H4 (cell line): ENCODE measurements at places on chromosomes 5 and 9. TPM values are rescaled to one million over a fixed set of nuclear protein-coding genes. Genes with fewer than 3 reads are reported as not detected.

GRCh38 chr9:19411316-19411715 is 2.5 kb downstream of the ACER2 start:
- no peak for DNase-seq

DNA sequence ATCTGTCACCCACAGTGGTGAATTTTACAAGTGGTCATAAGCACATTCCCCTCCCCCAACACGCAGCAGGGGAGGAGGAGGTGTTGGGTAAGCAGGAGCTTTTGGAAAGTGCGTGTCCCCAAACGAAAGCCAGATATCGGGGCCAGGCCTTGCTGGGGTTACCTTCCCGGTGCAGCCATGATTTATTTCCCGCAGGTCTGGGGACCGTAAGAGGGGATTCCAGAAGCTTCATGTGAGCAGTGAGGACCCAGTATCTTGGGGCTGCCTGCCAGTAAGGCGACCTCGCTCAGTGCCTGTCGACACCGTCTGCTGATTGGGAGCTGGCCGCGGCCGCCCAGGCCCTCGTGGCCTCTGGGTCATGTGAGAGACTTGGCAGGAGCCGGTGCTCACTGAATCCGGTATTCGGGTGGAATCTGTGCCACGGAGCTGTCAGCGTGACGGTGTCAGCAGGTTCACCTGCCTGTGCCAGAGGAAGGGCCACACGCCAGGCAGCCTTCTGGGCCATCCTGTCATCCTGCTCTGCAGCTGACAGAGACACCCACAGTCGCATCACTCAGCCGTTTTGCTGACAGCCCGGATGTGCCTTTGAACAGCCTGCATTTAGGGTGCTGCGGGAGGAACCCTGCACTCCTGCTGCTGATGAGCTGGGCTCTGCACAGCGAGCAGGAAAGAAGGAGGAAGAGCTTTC is 37.3 kb downstream of the SEC61B start:
- DNase-seq: no peak

- no peak for DNase-seq
Measured at GRCh38 chr9:84866396-84867175, 197.1 kb downstream of the NTRK2 start.

The FYB1 gene
- 0.04 and 0.17 TPM in 2 replicates for total RNA-seq

GRCh38 chr5:156477196-156477595 is 150.2 kb downstream of the SGCD start:
- DNase-seq: no peak

DNA sequence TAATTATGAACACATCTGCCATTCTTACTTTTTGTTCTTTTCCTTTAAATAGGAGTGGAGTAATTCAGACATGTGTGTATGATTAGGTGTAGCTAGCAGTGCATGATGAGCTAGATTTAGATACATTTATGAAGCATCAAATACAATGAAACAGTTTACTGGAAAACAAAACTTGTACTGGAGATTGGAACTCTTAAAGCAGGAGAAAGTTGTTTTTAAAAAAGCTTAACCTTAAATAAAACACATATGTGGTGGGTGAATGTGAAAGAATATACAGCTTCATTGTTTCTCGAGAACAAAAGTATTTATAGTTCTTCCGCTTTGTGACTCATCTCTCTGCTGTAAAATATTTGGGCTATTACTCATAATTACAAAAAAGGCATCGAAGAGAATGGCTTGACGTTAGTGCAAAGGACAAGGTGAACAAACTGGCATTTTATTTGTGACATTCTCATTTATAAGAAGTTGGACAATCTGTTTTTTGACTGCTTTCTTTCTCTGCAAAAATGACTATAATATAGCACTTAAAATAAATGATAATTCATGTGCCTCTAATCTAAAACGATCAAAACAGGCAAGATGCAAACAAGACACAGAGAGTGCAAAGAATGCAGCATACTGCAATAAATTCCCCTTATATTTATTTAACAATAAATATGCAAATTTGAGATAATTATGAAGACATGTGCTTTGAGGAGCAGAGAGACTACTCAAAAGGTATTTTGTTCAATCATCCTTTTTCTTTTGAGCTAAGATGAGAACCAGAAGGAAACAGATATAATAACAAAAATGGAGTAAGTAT is 478.8 kb downstream of the CETN3 start:
- DNase-seq: peak; percentile 60

DNA sequence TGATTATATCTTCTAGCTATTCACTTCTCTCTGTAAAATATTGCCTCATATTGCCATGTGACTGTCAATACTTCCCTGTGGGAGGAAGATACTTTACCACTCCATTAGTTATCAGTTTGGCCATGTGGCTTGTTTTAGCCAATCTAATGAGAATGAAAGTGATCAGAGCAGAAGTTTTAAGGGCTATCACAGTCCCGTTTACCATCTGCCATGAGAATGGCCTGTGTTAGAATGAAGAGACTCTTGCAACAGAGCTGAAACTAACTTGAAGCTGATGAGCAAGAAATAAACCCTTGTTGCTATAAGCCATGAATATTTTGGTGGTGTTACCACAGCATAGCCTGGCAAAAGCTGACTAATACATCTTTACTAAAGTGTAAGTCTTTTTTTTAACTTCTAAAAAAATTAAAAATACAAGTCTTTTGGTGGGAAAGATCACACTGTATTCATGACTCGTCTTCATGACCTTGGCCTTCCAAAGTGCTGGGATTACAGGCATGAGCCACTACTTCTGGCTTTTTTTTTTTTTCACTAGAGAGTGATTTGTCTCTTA is 68.0 kb upstream of the CTNNA1 start:
- no peak for DNase-seq

DNA sequence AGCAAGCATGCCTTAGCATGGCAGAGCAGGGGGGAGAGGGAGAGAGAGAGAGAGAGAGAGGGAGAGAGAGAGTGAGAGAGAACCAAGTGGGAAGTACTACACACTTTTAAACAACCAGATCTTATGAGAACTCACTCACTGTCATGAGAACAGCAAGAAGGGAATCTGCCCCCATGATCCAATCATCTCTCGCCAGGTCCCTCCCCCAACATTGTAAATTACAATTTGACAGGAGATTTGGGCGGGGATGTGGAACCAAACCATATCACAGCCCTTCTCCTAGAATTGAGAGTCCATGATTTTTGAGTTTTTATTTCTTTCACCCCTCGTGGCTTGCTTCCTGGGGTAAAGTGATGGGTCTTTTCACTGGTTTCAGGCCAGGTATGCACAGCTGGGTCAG is 98.8 kb downstream of the DOCK2 start:
- no peak for DNase-seq

The THBS4 gene
- 0.43 and 1.5 TPM in 2 replicates for total RNA-seq

- DNase-seq: no peak
Measured at GRCh38 chr9:121283856-121284732, 16.1 kb downstream of the GSN start.

DNA sequence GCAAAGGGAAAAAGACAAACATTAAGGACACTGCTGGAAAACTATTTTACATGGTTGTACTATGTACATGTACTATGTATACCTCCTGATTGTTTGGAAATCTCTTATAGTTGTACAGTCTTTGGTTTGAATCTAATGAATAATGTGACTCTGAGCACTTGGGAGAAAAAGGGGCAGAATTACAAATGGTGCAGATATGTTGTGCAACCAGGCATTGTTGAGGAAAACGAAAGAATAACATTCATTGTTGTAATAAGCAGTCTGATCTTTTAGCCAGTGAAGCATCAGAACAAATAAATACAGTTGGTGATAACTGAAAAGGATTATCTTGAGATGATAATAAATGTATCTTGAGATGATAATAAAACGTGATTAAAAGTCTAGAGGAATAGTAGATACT is 87.2 kb downstream of the CSNK1G3 start:
- DNase-seq: no peak

DNA sequence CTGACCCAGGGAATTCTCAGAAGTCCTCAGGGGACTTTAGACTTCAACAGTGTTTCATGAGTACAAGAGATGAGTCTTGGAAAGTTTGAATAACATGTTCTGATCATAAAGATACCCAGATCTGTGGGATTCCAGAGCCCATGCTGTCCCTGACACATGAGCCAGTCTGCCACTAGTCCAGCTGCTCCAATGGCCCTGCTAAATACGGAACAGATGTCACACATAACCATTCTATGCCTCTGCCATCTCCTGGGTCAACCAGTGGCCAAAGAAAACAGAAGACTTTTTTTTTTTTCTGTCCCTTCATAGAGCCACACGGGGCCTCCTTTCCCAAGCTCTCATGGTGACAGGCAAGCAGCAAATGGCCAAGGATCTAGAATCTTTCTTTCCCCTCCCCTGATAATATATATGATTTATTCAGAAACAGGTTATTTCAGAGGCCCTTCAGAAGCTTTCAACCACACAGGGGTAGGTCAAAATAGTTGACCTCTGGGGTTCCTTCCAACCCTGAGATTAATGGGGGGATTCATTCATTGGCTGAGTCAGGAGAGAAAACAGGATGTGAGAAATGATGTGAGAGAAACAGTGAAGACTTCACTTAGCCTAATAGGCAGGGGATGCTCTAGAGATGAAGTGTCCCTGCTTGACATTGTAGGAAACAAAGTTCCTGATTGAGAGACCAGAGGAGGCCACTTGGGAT is 367.7 kb downstream of the CDK5RAP2 start:
- DNase-seq: no peak

DNA sequence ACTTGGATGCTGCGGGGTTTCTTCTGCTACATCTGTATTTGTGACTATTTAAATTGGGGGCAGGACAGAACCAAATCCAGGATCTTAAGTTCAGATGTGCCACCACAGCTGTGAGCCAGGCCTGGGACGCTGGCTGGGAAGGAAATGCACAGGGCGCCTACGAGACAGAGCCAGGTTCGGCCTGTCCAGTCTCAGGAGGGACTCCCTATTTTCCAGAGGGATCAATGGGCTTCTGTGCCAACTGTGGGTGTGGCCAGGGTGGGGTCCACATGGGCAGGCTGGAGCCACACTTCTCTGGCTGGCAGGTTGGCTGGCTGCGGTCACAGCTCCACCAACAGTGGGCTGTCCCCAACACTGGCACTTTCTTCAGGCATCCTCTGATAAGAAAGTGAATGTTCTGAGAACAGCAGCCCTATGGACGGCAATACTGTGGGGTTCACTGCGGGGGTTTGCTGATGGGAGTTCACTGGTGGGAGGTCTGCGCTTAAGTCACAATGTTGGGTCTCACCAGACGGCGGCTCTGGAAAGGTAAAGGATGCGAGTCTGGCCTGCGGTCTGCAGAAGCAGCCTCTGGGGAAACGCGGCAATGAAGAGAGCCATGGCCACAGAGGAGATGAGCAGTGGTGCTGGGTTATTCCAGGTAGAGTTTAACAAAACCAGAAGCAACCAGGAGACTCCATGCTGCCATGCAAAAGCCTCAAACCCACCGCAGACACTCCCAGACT is 78.1 kb downstream of the DAP start:
- no peak for DNase-seq

- DNase-seq: no peak
Measured at GRCh38 chr9:137114613-137115393, at the start of gene DPP7. TSS of gene DPP7 (minus strand) at chr9:137114733. CDS start at chr9:137114713, 20 bp downstream.

The C5orf58 gene
- total RNA-seq: not detected in 2 replicates

The PCSK1 gene
- not detected in 2 replicates for total RNA-seq

GRCh38 chr5:179758955-179759354 is 26.3 kb downstream of the MAML1 start:
- no peak for DNase-seq

- DNase-seq: no peak
Measured at GRCh38 chr5:180394031-180394636, 41.0 kb upstream of the GFPT2 start.

- DNase-seq: no peak
Measured at GRCh38 chr9:91376239-91376638, 14.5 kb upstream of the AUH start.

The PPWD1 gene
- 22.5 and 28.6 TPM in 2 replicates for total RNA-seq

GRCh38 chr9:134851020-134851419 is 29.6 kb upstream of the FCN2 start:
- no peak for DNase-seq

The TAF11L10 gene
- not detected in 2 replicates for total RNA-seq

The TRIM41 gene
- 10.5 and 12.0 TPM in 2 replicates for total RNA-seq

- DNase-seq: no peak
Measured at GRCh38 chr5:143663872-143664271, 148.1 kb upstream of the HMHB1 start.

- no peak for DNase-seq
Measured at GRCh38 chr9:85430659-85431338, 311.0 kb downstream of the AGTPBP1 start.

The CFAP157 gene
- not detected in 2 replicates for total RNA-seq

DNA sequence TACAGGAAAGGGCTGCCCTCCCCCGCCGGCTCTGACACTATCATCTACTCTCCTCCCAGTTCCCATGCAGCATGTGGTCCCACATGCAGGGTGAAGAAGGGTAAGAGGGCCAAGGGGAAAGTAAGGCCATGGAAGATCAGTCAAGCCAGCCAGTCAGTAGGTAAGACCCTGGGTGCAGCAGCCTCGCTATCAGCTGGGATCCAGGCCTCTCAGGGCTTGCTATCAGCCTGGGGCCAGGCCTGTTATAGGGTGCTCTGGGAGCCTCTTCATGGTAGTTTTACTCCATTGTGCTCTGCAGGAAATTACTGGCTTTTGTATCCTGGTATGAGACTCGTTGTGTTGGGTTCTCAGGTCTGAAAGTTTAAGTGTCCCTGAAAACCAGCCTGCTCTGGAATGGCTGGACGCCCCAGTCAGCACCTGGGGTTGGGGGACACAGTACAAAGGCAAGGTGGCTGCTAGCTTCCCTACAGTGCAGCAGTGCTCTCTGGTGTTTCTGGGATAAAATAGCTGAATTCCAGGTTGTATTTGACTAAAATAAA is 21.4 kb downstream of the SLC22A4 start:
- DNase-seq: no peak

GRCh38 chr9:101574731-101575333 is 19.9 kb downstream of the PPP3R2 start:
- no peak for DNase-seq

- DNase-seq: no peak
Measured at GRCh38 chr9:124190761-124191160, 67.0 kb upstream of the NEK6 start.

The NAIP gene
- total RNA-seq: 0.49 and 0.60 TPM in 2 replicates

The TRIM14 gene
- 17.8 and 18.9 TPM in 2 replicates for total RNA-seq

GRCh38 chr9:93684806-93685543 is 108.6 kb downstream of the PHF2 start:
- no peak for DNase-seq

The ISL1 gene
- total RNA-seq: 4.6 TPM in 2 replicates
